Brain pericyte (primary cell): ENCODE measurements at places on chromosomes 1 and 21.

DNA sequence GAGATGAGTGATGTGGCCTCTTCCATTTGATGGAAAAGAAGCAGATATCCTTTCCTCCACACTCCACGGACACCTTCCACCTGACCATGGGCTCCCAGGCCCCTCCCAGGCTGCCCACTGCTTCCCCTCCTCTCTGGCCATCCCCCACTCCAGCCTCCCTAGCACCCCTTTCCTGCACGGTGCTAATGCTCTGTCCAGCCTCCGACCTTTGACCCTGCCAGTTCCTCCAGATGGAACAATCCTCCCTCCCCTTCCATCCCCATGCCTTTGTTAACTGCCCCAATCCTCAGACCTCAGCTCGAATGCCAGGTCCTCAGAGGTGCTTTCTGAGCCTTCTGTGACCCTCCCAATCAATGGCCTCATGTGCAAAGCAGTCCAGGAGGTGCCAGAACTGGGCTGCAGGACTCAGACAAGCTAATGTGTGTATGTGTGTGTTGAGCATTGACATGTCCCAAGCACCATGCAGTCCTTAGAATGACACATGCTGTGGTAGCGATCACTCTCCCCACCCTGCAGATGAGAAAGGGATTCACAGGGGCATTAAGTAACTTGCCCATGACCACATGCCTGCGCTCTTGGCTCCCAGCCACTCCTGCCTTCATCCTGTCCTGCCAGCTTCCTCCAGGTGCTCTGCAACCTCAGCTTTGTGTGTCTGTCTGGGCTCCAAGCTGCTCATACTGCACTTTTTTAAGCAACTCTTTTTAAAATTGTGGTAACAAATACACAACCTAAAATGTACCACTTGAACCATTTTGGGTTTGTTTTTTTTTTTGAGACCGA lies 63.5 kb upstream of the EDN2 start:
- no peak for DNase-seq

DNA sequence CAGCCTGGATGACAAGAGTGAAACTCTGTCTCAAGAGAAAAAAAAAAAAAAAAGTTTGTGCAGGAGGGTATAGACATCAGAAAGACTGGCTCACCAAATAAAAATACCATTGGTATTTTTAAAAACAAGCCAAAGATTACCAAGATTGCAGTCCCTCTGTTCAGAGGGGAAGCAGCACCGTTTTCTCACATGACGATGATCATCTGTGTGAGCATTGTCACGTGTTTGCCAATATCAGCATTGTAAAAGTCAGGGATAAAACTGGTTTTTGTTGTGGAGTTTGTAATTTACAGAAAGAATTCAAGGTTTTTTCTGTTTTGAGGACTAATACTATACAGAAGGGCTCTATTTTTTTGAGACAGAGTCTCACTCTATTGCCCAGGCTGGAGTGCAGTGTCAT lies 26.5 kb downstream of the ZNF362 start:
- DNase-seq, result no peak

DNA sequence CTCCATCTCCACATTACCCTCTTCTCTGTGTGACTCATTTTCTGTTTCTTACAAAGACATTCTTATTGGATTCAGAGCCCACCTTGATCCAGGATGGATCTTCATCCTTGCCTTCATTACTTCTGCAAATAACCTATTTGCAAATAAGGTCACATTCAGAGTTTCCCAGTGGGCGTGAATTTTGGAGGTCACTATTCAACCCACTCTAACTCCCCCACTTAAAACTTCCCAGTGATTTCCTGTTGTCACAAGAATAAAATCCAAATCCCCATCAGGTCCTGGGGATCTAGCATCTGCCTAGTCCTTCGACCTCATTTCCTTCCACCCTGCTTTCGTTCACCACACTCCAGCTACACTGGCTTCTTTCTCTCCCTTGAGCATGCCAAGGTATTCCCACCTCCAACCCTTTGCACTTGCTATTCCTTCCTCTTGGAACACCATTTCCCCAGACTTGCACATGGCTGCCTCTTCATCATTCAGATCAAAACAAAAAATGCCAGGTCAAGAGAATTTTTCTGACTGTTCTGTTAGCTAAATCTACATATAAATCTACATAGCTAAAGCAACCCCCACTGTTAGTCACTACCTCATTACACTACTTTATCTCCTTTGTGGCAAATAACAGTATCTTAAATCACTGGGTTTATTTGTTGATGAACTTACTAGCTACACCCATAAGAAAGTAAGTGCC lies 187.2 kb downstream of the TOMM20 start:
- DNase-seq, result no peak

- DNase-seq, result no peak
Observed at GRCh38 chr21:40923407-40923806, 76.4 kb upstream of the DSCAM start.

GRCh38 chr1:197763307-197763706 lies 12.0 kb downstream of the DENND1B start:
- DNase-seq, result no peak

- no peak for DNase-seq
Observed at GRCh38 chr21:44927587-44928461, 7.1 kb upstream of the ITGB2 start.

DNA sequence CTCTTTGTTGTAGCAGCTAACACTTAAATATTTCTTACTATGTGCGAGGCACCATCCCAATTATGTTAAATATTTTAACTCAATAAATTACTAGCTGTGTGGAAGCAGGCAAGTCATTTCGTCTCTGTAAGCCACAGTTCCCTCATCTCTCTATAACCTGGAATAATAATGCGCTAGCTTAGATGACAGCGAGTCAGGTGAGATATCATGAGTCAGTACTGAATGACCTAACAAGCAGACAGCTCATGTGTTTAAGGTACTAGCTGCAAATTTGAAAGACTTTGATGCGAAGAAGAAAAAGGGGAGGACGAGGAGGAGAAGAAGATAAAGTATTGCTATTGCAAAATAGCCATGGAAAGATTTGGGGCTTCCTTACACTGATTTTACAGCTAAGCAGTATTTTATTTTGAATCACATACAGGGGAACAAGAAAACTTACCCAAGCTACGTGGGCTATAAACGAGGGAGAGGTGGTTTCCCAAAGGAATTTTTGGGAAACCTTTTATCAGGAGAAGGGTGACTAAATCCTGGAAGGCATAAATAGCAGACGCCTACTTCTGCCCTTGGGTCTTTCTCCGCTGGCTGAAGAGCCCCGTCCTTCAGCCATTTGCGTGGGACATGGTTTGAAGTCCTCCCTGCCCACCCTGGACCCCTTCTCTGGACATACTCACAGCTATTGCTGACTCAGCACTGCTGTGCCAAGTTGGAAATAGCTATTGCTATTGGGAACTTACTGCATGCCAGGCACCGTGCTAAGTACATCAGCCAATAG lies 8.9 kb downstream of the CITED4 start:
- no peak for DNase-seq

DNA sequence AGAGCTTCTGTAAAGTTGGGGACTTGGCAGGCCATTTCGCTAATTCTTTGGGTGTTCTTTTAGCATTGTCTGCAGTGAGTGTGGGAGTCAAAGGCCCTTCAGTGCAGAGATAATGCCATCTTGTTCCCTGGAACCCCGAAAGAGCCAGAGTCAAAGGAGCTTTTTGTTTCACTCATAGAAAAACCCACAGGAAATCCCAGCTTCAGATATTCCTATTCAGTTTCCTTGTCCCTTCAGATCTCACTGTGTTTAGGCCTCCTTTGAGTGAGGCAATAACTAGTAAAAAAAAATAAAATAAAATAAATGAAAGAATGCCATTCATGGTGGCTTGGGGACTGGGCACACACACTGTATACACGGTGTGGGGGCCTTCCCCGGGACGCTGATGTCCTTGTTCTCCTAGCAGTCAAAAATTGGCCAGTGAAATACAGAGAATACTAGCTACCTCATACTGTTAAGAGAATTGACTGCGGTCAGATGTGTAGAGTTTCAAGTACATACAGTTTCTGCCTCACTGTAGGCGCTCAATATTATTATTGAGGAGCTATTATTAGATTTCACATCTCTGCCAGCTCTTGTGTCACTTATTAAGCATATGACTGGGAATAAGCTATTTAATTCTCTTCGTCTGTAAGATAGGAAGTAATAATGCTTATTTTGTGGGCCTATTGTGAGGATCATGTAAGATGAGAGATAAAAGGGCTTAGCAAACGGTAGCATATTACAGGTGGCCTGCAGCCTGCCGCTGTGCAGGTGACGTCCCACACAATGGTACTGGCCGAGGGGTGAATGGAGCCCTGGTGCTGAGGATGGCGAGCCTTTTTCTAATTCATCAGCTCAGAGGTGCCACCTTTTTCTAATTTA lies 16.7 kb downstream of the DISC1 start:
- no peak for DNase-seq

DNA sequence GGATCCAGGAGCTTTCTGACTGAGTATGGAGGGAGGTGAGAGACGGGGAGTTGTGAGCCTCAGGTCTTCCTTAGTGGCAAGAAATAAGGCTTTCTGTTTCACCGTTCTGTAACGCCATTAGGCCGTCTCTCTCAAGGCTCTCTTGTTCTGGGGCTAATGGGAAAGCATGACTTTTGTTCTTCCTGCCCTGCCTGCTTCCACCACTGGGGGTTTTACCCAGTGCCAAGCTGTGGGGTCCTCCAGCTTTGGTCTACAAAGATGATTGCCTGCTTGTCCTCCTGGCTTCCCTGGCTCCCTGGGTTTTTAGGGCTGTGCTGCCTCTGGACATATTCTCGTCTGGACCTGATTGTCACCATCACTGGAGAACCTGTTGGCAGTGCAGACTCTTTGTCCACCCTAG lies 74.8 kb upstream of the TINAGL1 start:
- DNase-seq, result no peak

- no peak for DNase-seq
Observed at GRCh38 chr1:227521782-227522181, 41.6 kb upstream of the ZNF678 start.

DNA sequence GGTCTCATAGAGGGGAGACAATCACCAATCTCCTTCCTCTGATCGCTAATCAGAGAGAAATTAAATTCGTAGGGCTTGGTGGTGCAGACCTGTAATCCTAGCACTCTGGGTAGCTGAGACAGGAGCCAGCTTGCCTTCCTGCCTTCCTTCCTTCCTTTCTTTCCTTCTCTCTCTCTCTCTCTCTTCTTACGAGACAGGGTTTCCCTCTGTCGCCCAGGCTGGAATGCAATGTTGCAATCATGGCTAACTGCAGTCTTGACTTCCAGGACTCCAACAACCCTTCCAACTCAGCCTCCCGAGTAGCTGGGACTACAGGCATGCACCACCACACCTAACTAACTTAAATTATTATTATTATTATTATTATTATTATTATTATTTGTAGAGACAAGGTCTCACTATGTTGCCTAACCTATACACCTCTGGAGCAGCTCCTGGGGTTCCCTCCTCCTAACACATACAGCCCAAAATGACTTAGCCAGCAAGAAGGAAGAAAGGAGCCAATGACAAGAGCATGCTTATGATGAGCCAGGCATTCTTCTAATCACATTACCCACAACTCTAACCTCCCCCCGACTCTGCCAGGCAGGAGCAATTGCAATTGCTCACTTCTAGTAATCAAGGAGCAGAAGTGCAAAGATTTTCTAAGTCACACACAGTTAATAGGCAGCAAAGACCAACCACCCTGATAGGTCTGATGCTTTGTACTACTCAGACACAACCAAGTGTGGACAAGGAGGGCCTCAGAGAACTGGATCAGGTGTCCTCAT lies 105.4 kb upstream of the F3 start:
- no peak for DNase-seq

- DNase-seq, result no peak
Observed at GRCh38 chr1:229229137-229229720, 41.7 kb upstream of the RAB4A start.
